GM23338 (cell line): ENCODE measurements at places on chromosomes 2 and 18.

DNA sequence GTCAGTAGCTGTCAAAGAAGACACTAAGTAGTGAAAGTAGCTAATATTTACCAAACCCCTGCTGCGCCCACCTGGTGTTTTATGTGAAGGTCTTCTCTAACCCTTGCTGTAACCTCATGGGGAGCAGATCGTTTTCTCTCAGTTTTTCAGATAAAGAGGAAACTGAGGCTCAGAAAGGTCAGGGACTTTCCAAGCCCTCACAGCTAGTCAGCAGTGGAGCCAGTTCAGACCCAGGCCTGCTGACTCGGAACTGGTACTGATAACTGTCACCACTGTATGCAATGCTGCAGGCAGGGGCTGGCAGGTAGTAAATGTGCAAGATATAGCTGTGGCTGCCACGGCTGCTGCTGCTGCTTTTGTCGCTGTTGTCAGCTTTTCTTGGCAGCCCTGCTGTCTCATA lies 69.1 kb downstream of the LRRFIP1 start:
- no peak for DNase-seq

DNA sequence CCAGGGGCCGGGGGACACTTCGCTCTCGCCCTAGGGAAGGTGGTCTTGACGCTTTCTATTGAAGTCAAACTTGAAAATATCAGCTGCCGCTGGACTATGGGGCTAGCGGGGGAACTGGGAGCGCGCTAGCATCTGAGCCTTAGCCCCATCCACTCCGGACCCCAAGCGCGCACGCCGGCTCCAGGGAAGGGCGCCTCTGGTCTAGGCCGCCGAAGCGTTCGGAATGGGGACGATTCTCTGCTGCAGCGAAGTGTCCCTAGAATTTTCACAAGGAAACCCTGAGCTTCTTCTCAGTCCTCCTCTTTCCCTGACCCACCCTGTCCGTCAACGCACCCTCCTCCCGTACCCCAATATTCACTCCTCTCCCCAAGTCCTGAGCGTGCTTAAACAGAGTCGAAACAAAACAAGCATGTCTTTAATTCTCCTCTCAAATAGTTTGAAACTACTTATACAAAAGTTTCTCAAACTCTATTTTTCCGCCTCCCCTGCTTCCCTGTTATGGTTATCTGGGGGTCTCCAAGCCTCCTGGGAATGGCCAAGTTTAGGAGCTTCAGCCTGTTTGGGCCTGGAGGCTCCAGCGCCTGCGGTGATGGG lies 5.0 kb downstream of the RAX start:
- peak; percentile 20 for DNase-seq

- peak; percentile 56 for DNase-seq
Measured at GRCh38 chr2:192749611-192750200, 555.0 kb upstream of the TMEFF2 start.

DNA sequence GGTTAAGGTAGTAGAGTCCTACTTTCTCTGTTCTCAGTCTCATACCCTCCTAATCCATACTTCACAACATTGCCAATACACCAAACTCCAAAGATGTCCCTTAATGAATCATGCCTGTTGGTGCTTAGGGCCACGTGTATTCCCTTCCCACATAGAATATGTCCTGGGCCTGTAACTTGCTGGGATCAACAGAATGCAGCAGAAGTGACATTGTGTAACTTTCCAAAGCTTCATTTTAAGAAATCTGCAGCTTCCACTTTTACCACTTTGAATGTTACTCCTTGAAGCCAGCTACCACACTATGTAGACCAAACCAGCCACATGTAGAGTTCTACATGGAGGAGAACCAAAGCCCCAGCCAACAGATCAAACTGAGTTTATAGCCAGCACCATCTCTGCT lies 58.5 kb upstream of the ARHGAP15 start:
- no peak for DNase-seq

DNA sequence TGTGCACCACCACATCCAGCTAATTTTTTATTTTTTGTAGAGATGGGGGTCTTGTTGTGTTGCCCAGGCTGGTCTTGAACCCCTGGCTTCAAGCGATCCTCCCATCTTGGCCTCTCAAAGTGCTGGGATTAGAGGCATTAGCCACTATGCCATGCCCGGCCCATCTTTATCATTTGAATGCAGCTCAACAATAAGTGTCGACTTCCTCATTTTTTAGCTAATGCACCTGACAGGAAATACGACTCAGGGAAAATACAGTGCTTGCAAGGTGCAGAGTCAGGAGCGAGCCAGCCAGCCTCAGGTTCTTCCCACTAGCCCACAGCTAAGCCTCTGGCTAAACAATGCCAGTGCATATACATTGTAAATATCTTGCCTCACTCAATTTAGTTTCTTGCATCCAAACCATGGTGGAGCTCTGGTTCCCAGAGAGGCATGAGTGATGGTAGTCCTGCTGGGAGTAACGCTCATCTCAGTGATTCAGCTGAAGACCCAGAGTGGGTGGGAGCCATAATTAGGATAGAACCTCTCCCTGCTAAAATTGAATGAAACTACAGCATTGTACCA lies 135.0 kb downstream of the TGIF1 start:
- DNase-seq = peak; percentile 81

GRCh38 chr2:104444889-104445288 lies 409.0 kb upstream of the POU3F3 start:
- no peak for DNase-seq

- no peak for DNase-seq
Measured at GRCh38 chr2:2024751-2025481, 280.6 kb upstream of the PXDN start.

DNA sequence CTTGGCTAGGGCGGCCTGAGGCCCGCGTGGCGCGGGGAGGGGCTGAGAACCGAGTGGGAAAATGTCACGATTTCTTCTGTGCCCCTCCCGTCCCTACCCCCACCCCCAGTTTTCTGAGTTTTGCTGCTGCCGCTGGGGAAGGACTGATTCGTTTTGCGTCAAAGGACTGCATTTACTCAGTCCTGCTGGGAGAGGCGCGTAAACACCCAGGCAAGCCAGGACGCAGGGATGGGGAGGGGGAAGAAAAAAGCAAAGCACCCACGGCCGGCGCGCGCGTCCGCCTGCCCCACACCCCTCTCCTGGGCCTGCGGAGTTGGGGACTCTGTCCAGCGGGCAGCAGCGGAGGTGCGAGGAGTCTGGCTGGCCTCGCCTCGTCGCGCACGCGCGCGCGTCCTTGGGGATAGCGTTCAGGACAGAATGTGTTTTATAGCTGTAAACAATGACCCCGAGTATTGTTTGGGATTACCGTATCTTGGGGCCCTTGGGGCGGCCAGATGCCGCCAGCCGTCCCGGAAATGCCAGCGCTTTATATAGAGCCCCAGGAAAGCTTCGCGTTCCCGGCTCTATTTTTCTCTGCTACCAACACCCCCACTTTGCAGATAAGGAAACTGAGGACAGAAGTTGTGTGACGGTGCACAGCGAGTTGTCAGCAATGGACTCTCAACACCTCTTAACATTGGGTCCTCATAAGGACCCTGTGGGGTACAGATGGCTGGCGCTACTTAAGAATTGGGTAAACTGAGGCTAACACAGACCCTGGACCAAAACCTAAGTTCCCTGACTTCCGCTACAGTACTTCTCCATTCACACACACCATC lies 1.7 kb upstream of the FOSL2 start:
- peak; percentile 55 for DNase-seq

GRCh38 chr2:172358691-172359556 lies 68.5 kb upstream of the ITGA6 start:
- DNase-seq = no peak

DNA sequence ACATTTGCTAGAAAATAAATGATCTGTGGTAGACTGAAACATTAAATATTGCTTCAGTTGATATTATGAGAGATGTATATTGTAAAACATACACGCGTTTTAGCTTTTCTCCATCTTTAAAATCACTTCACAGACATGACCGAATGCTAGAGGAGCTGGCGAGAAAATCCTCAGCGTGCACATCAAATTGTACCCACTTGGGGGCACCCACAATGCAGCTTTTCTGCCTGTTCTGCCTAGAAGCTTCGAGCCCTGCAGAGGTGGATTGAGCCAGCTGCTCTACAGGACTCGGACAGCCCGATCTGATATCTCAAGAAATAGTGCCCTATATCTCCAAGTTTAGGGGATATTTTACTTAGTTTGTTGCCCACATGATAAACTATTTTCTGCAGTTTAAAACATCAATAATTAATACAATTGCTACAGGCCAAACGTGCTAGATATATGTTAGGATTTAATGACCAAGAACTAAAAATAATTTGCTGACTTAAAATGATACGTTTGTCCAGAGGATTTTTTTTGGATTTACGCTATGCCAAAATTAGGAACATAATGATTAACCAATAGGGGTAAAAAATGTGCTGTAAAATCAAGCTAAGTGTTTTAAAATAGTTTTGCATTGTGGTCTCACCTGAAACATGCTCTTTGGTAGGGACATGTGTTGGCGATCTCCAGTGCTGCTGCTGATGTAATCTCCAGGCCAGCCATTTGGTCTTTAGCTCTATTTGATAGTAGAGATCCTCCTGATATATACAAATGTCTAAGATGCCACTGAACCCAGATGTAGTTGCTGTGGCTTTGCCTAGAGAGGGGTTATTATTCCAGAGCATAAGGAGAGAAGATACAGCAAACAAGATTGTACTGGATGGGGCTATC lies 22.3 kb upstream of the ATP5MC3 start:
- DNase-seq = peak; percentile 86

GRCh38 chr2:125398738-125399524 lies 1257.0 kb upstream of the GYPC start:
- no peak for DNase-seq

GRCh38 chr18:75574187-75574586 lies 146.7 kb upstream of the SMIM21 start:
- DNase-seq = no peak

DNA sequence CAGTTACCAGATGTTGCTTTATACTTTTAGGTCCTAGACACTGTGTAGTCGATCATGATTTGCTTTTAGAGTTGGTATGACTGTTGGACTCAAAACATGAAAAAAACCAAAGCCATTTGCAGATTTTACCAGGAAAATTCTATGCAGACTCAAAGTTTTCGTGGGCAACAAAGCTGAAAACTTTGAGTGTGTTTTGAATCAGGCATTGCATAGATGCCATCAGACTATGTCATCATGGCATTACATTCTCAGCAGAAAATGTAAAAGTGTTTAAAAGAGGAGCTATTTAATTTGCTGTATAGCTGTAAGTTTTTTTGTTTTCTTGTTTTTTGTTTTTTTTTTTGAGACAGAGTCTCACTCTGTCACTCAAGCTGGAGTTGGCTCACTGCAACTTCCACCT lies 43.5 kb upstream of the ELAC1 start:
- DNase-seq = no peak

DNA sequence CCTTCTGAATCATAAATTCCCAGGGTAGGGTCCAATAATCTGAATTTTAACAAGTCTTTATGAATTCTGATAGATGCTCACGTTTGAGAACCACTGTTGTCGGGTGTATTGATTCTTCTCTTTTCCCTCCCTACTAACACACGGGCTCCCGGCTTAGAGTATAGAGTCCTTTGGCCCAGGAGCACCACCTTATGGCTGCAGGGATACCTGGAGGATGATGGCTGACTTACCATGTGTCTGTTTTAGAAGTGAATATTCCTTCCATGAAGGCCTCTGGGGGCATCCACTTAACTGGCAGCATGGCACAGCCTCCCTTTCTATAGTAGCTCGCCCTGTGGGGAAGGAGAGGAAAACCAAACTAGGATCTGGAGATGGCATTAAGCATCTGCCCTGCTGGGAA lies 91.7 kb downstream of the CLIP4 start:
- DNase-seq = peak; percentile 50

- no peak for DNase-seq
Measured at GRCh38 chr2:33008716-33009115, 62.0 kb downstream of the LTBP1 start.

GRCh38 chr2:56121995-56122394 lies 61.8 kb upstream of the CCDC85A start:
- no peak for DNase-seq

DNA sequence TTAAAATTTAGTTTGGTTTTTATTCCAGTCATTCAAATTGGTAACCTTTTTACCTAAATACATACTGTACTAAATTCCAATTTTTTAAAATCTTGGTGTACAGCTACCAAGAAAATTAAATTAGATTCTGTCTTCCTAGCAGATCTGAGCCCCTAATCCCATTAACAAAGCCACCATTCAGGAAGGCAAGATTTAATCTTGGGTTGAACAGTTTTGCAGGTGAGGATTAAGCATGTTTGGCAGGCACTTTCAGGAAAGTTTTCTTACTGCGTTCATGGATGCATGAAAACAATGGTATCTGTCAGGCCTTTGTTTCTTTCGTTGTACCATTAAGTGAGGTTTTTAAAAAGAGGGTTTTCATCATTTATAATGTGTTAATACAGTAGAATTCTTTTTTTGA lies 32.8 kb downstream of the ITPRID2 start:
- DNase-seq = no peak

DNA sequence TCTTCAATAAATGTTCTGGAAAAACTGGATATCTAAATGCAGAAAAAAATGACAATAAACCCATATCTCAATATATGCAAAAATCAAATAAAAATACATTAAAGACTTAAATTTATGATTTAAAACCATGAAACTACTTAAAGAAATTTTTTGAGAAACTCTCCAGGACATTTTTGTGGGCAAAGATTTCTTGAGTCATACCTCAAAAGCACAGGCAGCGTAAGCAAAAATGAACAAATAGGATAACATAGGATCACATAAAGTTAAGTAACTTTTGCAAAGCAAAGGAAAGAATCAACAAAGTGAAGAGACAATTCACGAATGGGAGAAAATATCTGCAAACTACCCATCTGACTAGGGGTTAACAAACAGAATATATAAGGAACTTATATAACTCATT lies 1545.5 kb downstream of the SUCLG1 start:
- DNase-seq = no peak

DNA sequence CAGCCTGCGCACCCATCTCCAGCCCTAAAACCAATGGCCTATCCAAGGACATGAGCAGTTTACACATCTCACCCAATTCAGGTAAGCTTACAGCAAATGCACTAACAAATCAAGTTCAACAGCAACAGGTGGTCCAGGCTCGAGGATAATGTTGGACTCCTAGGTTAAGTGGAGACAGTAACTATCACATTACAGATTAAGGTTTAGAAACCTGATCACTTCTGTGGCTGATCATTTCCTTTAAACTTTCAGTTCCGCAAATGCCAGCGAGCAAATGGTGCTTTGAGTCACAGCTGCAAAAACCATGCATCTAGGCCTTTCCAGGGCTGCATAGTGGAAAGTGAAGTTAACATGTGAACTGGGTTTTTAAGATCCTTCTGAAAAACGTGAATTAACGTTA lies 259.4 kb downstream of the GBX2 start:
- DNase-seq = no peak

GRCh38 chr2:100766806-100767205 lies 53.1 kb upstream of the NPAS2 start:
- no peak for DNase-seq

- no peak for DNase-seq
Measured at GRCh38 chr2:71494091-71494490, 40.7 kb downstream of the DYSF start.

- no peak for DNase-seq
Measured at GRCh38 chr18:63837590-63837989, 49.9 kb upstream of the SERPINB2 start.

DNA sequence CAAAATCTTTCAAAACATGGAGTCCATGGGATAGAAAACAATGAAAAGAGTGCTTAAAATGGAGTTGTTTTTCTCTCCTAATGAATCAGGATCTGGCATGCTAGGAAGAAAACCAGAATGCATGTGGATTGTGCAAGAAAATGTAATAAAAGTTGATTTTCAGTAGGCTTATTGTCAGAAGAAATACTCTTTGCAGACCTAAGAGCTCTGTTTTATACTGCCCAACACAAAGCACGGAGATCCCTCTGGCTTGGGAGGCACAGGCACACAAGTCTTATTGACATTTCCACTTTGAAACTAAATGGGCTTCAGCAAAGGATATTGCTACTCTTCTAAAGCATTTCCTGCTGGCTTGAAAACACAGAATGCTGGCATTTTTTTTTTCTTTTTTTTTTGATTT lies 15.5 kb upstream of the DAPL1 start:
- no peak for DNase-seq
